ENCODE measurements at places on chromosomes 1 and 21.

DNA sequence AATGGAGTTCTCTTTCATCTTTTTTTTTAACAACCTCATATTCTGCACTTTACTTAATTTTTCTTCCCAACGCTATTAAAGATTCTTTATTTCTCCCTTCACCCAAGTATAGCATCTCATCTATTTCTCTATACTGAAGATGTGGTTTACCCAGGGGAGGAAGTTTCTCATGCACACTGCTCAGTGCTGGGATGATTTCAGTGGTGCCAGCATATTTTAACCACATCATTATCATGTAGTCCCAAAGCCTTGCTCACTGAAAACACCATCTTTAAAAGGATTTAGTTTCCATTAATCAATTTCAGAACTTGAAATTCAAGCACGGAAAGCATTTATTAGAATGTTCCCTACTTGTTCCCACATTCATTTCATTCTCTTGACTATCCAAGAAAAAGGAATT lies 725.7 kb downstream of the USP25 start:
- DNase-seq, result no peak

DNA sequence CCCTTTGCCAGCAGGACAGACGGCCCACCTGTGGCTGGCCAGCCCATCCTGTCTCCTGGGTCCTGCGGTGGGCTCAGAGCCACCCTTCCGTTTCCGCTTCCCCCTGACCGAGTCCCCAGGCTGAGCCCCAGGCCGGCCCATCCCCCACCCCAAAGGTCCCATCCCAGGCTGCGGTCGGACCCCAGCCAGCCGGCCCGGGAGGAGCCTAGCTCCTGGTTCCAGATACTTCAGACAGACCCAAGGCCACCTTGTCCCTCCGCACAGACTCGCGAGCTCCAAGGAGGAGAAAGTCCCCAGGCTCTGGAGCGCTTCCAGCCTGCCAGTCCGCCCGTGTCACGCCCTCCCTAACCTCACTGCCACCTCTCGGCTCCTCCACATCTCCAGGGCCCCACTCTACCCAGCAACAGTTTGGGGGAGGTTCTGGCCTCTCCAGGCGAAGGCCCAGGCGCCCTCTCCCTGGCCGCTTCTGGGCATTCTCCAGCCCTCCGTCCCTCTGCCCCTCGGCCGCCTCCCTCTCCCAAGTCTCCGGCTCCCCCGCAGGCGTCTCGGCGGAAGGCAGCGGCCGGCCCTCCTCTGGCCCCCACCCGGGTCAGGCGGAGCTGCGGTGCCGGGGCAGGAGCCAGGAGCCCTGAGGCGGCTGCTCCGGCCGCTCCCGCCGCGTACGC lies 835 bp downstream of the LRRN2 start:
- DNase-seq, result no peak

- peak; percentile 65 for DNase-seq
Observed at GRCh38 chr1:234780531-234781162, 170.7 kb upstream of the IRF2BP2 start.

DNA sequence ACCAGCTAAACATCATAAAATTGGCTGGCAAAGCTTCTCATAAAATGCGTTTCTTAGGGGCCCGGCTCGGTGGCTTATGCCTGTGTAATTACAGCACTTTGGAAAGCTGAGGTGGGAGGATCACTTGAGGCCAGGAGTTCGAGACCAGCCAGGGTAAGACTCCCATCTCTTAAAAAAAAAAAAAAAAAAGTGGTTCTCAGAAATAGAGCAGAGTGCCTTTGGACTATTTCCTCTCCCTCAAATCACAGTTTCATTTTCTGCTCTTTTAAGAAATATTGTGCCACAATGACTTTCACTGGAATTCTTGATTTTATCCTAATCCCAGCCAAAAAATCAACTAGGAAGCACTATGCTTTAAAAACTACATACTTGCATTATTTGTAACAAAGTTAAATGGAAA lies 13.3 kb downstream of the HSF2BP start:
- no peak for DNase-seq

DNA sequence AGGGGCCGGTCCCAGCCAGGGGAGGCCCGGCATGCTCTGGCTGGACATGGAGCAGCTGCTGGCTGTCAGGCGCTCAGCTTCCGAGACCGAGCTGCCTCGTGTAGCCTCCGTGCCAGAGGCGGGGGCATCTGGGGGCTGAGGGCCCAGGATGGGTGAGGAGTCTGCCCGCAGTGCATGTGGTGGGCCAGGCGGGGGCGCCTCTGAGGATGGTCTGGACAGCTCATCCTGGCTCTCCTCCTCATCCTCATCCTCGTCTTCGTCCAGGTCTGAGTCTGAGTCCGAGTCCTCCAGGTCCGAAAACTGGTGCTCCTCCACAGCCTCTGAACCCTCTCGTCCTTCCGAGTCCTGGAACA lies 28.9 kb upstream of the EDN2 start:
- no peak for DNase-seq

- no peak for DNase-seq
Observed at GRCh38 chr1:24827379-24828135, 82.3 kb downstream of the CLIC4 start.
